Activated gamma-delta T cell treated with Interleukin-2 at 50 U/mL for 16 hours (primary cell): ENCODE measurements at places on chromosomes 16 and 17.
A peak's percentile ranks its signal among the peaks of the same experiment; 100 is the strongest.

DNA sequence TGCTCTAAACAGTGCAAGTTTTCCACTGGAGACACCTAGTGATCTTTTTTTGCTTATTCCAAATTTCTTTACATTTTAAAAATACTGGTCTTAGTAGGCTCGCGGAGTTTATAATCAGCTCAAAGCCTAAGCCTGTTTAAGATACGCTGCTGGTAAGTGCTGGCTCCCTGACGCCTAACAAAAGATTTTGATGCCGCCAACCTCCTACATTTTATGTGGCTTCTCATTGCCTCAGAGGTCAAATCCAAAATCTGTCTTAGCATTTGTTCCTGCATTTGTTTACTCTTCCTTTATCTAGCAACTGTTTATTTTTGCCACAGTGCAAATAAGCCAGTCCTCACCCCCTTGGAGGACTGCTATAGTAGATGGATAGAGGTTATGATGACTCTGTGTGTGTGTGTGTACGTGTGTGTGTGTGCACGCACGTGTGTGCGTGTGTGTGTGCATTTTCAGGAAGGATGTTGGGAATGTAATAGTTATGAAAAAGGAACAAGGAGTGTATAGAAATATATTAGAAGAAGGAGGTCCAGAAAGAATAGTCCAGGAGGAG, 24.8 kb downstream of the HS3ST3B1 start:
- no peak for DNase-seq

- no peak for DNase-seq
These were observed 791 bp downstream of the MCRIP2 start for GRCh38 chr16:642189-643049.

DNA sequence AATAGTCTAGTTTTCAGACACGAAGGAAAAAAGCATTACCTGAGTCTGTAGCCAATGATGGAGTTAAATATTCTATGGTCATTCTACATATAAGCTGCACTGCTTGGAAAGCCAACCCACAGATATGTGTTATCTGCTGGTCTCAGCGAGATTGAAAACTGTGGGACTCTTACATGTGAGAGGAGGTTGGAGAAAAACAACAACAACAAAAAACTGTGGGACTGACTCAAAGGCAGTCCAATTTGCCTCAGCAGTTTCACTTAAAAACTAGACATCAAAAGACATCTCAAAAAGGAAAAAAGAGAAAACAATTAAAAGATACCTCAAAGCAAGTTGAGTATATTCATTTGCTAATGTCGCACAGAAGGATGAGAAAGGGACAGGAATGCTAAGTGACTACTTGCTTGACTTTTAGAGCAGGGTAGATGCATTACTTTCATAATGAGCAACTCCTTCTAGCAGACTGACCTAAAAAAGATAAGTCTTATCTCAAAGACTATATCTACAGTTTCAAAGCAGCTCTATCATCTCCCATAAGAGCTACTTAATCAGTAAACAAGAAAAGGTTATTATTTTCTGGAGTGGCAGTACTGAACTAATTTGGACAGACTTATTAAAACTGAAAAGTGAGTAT, 35.5 kb upstream of the ITGA2B start:
- no peak for DNase-seq

DNA sequence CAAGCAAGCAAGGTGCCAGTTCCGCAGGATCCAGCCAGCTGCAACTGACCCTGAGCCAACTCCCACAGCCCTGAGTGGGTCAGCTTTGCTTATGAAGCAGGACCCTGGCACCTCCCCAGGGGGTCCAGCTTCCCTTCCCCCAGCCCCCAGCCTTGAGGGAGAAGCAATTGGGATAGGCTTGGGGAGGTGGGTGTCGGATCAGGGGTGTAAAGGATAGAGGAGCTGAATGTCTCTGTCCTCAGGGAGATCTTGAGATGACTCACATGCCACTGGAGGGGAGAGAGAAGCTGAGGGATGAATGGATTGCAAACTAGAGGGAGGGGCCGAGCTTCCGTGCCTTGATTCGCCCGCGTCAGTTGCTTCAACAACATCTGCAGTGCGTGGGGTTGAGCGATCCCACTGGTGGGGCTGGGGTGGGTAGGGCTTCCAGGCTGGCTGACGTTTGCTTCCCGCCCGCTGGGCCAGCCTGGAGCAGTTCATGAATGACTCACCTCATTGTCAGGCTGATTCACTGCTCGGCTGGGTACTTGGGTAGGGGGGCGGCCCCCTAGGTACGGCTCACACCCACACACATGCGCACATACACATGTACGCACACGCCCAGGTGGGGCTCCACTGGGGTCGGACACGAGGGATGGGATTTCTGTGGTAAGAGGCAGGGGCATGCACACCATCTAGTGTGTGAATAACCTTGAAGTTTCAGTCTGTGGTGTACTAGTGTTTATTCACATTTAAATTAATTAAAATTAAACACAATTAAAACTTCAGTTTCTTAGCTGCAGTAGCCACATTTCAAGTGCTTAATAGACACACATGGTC, 3.6 kb upstream of the HROB start:
- DNase-seq: no peak

DNA sequence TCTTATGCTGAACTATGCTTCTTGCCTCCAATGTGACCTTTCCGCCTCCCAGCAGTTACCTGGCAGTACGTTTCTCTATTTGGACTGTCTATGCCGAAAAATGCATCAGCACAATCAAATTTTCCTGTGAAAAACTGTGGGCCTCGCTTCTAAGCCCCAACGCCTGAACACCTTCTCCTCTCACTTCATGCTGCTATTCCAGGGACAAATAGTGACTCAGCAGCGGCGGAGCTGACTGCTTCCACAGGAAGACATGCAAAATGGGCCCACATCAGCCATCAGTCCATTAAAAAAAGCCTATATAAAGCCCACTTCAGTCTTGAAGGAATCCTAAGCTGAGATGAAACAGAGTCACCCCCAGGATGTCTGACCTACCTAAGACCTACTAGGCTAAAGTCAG, 10.5 kb upstream of the PIP4K2B start:
- no peak for DNase-seq

- DNase-seq: no peak
These were observed 26.7 kb upstream of the IRX6 start for GRCh38 chr16:55297062-55297909.

DNA sequence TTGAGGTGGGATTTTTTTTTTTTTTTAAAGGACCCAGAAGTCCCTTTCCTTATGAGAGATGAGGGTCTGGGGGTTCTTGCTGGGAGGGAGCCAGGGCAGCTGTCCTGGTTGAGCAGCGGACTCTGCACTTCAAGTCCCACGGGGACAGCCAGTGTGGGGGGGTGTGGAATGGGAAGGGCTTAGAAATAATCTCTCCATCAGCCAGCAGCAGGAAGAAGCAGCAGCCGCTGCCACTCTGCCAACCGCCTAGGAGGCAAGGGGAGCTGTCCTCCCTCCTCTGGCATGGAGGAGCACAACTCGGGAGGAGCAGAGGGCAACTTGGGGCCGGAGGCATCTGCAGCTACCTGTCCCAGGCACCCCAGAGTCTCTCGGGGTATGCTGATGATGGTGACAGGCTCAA, at the start of gene KCNG4:
TSS of gene KCNG4 (minus strand) at position 104 of the 400 bp plus-strand sequence. CDS start 2,527 bp downstream, outside the sequence.
- no peak for DNase-seq

DNA sequence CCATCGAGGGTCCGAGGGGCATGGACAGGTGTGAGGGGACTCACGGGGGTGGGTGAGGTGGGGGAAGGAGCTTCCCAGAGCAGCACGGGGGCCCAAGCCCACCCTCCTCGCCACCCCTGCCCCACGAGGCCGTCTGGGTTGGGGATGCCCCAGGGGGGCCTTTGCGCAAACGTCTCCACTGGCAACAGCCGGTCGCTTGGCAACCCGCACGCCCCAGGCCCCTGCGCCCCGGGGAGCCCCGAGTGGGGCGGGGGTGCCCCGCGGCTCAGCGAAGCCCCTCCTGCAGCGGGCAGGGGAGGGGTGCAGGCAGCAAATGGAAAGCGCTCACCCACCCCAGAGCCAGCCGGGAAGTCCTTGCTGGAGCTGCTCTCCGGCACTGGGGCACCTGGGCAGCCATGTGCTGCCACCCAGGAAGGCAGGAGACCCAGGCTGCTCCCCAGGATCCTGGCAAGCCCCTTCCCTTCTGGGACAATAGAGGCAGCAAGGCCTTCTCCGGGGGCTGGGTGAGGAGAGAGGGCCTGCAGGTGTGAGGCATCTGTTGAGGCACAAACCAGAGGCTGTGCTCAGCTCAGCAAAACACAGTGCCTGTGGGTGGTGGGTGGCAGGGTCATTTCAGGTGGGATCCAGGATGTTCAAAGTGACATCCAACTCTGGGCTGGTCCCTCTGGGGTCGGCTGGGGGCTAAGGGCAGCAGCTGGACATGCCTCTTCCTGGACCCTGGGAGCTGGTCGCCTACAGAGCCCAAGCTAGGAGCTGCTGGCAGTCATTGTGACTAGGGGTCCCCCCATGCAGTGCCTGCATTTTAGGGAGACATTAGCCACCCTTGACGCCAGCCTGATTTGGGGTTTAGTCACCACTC, 80.9 kb upstream of the CBX4 start:
- DNase-seq: no peak

GRCh38 chr17:8606401-8606800, 24.1 kb downstream of the MYH10 start:
- no peak for DNase-seq

GRCh38 chr17:12664894-12665262, 812 bp upstream of the MYOCD start:
- DNase-seq: no peak

DNA sequence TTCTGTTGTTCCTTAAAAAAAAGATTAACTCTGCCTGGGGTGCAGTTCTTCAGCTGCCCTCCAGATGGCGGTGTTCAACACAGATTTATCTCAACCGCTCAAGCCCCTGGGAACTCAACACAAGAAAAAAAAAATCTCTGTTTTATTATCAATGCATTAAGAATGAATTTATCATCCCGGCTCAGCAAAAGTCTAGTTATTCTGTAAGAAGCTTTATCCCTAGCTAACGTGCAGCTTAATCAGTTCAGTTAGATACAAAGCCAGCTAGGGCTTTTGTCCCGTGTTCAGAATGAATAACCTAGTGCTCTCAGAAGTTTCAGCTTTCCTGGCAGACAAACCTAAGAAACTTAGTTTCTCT, 475.9 kb upstream of the CCL2 start:
- peak; percentile 19 for DNase-seq

GRCh38 chr17:76179496-76180467, 38.7 kb upstream of the FOXJ1 start:
- DNase-seq: peak; percentile 28

- no peak for DNase-seq
These were observed 938 bp downstream of the NCOR1 start for GRCh38 chr17:16214190-16215001.

- DNase-seq: no peak
These were observed 86.0 kb downstream of the GP2 start for GRCh38 chr16:20241321-20241720.

- no peak for DNase-seq
These were observed 7.8 kb downstream of the XYLT2 start for GRCh38 chr17:50353600-50354195.

DNA sequence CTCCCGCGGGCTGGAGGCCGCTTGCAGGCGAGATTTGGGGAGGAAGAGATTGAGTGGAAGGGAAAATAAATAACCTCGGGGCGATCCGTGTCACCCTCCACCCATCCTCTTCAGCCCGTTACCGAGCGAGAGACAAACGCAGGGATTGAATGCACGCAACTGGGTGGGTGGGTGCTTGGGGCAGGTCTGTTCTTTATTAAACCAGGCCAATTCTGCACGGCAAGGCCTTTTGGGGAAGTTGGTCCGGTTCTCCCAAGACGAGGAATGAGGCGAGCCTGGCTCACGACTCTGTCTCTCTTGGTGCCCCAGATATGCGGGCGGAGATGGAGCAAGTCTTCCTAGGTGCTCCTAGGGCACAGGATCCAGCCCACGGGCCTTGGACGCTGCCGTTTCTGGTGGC, 396 bp upstream of the HOXB7 start:
- DNase-seq: no peak

DNA sequence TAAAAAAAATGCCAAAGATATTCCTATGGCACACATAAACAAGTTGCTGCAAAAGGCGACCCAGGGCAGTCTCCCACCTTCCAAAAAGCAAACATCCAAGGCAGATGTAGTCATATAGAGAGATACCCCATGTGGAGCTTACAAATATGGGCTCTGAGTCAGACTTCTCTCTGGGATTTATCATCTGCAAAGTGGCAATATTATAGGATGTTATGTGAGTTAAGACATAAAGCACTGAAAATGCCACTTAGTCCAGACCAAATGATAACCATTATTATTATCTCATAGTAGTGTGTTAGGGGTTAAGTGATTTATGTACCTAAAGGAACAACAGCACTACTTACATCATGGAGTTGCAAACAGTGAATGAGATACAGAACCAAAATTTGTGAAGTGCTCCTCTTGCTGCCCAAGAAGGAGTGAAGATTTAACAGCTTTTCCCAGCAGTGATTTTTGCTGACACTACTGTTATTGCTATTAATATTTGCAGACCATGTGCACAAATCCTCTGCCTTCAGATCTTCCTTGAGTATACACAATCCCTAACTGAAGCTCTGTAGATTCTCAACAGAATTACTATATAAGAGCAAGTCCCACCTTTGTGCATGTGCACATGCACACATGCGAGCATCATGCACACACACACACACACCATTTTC, 560.0 kb upstream of the SALL1 start:
- no peak for DNase-seq

- no peak for DNase-seq
These were observed 373.1 kb upstream of the XYLT1 start for GRCh38 chr16:17843905-17844304.

GRCh38 chr17:1542316-1542715, 20.3 kb downstream of the PITPNA start:
- no peak for DNase-seq

GRCh38 chr16:88348377-88349152, 34.2 kb upstream of the ZNF469 start:
- DNase-seq: no peak

- no peak for DNase-seq
These were observed 232.6 kb upstream of the IRX3 start for GRCh38 chr16:54519161-54519695.

DNA sequence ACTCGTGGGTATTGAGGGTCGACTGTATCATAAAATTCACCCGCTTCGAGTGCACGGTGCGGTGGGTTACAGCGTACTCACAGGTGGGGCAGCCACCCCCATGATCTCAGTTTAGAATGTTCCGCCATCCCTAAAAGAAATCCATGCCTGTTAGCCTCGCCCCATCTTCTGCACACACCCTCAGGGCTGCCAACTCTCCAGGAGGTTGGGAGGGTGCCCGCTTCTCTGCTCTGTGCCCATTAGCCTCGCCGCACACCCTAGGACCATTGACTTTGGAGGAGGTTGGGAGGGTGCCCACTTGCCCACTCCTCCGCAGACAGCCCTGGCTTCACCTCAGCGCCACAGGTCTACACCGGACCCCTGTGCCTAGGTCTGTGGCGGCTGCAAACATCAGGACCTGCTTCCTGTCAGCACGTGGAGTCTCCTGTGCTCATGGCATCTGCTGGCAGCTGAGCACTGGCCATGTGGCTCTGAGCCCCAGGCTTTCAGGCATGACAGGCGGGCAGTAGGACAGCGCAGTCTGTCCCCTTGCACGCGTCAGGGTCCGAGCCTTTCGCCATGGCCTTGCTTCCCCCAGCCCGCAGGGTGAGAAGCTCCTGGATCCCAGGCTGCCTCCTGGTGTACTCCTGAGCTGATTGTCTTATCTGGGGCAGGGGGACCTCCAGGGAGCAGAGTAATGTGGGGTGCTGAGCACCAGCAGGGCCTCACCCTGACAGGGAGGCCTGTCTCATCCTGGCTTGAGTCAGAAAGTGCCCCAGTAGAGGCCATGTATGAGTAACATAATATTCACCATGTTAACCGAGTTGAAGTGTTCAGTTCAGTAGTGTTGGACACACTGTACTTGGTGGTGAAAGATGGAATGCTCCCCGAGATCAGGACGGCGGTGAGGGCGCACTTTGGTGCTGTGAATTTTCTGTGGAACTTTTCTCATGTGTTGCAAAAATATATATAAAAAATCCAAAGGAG, 21.9 kb downstream of the NME3 start:
- DNase-seq: no peak
